Type B pancreatic cell (in vitro differentiated cells): ENCODE measurements at places on chromosomes 16 and 17. TPM values are rescaled to one million over a fixed set of nuclear protein-coding genes. Genes with fewer than 3 reads are reported as not detected.

The CHST5 gene
- total RNA-seq, result 0.60 and 1.9 TPM in 2 replicates

The PRAC1 gene
- 0.88 TPM in 1 of 2 replicates, not detected in the other for total RNA-seq

The FOXC2 gene
- total RNA-seq, result 5.5 and 11.3 TPM in 2 replicates

The KRT39 gene
- 0.70 and 1.0 TPM in 2 replicates for total RNA-seq

The ADAP2 gene
- 1.4 and 2.6 TPM in 2 replicates for total RNA-seq

GRCh38 chr17:52024300-52024870, 134.1 kb downstream of the CA10 start:
- no peaks in the 10 kb centered on the region for H3K4me1 ChIP-seq
- no peak overlapping the region for H3K27ac ChIP-seq
- no peaks in the 10 kb centered on the region for H3K36me3 ChIP-seq
- no peak overlapping the region for H3K4me3 ChIP-seq

- no peak overlapping the region for H3K4me3 ChIP-seq
- H3K4me1 ChIP-seq, result peaks cover 13% of the 10 kb centered on the region
- no peaks in the 10 kb centered on the region for H3K27me3 ChIP-seq
- peak overlapping the region; percentile 17 for H3K27ac ChIP-seq
Observed at GRCh38 chr17:28763804-28764266, 20.0 kb downstream of the TRAF4 start.

- no peaks in the 10 kb centered on the region for H3K36me3 ChIP-seq
- H3K4me1 ChIP-seq, result peaks cover 8% of the 10 kb centered on the region
- DNase-seq, result no peak
- H3K27ac ChIP-seq, result no peak overlapping the region
- peaks cover 16% of the 10 kb centered on the region for H3K27me3 ChIP-seq
- H3K4me3 ChIP-seq, result no peak overlapping the region
Observed at GRCh38 chr16:21227866-21228265, 5.6 kb upstream of the ANKS4B start.

- no peaks in the 10 kb centered on the region for H3K27me3 ChIP-seq
- H3K4me1 ChIP-seq, result peaks cover 7% of the 10 kb centered on the region
- peaks cover 12% of the 10 kb centered on the region for H3K36me3 ChIP-seq
- H3K27ac ChIP-seq, result no peak overlapping the region
Observed at GRCh38 chr17:51154176-51154575, 817 bp downstream of the NME1 start.

DNA sequence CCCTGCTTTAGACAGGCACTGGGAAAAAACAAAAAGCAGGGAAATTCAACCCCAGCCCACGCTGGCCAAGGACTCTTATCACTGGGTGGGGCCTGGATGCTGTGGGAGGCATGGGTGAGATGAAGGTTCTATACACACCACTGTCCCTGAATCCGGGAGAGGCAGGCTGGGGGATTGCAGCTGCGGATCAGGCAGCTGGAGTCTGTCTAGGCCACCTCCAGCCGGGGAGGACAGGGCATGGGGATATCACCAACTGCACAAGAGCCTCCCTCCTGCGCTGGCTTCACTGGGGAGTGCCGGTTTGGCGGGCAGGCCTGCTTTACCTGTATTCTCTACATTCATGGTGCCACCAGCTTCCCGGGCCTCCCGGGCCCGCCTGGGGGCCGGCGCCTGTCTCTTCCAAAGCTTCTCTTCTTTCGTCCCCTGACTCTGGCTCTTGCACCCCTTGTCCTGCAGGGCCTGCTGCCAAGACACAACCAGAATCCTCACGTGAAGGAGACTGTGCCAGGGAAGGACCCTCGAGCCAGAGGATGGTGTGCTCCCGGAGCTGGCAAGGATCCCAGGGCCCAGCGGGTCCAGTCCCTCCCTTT, 13.9 kb downstream of the KIFC3 start:
- peaks cover 6% of the 10 kb centered on the region for H3K4me1 ChIP-seq
- H3K36me3 ChIP-seq, result no peaks in the 10 kb centered on the region
- H3K27ac ChIP-seq, result no peak overlapping the region
- no peak overlapping the region for H3K4me3 ChIP-seq
- no peaks in the 10 kb centered on the region for H3K27me3 ChIP-seq
- DNase-seq, result no peak

DNA sequence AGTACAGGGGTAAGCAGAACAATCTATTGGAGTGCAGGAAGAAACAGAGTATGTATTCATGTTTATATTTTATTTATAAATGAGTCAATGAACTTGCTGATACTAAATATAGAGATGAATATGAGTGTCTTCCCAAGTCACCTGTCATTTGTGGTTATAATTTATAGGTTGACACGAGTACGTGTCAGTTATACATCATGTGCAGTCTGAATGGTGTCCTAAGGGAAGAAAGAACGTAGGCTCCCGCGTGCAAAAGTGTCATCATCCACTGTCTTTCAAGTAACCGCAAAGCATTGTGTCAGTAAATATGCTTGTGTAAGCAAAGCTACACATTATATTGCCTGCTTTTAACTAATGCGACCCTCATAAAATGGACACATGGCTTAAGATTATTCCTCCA, 786.1 kb downstream of the KCNJ2 start:
- no peaks in the 10 kb centered on the region for H3K36me3 ChIP-seq
- DNase-seq, result no peak
- H3K4me3 ChIP-seq, result no peak overlapping the region
- H3K4me1 ChIP-seq, result no peaks in the 10 kb centered on the region
- H3K27ac ChIP-seq, result no peak overlapping the region

GRCh38 chr16:52929478-52930400, 123.0 kb downstream of the CHD9NB start:
- DNase-seq, result no peak
- H3K27ac ChIP-seq, result no peak overlapping the region
- H3K27me3 ChIP-seq, result peaks cover 41% of the 10 kb centered on the region
- no peak overlapping the region for H3K4me3 ChIP-seq

GRCh38 chr16:6375465-6376075, 957.1 kb upstream of the RBFOX1 start:
- H3K36me3 ChIP-seq, result no peaks in the 10 kb centered on the region
- peaks cover 4% of the 10 kb centered on the region for H3K4me1 ChIP-seq
- no peaks in the 10 kb centered on the region for H3K27me3 ChIP-seq
- no peak overlapping the region for H3K27ac ChIP-seq

- DNase-seq, result no peak
- peaks cover 13% of the 10 kb centered on the region for H3K36me3 ChIP-seq
- peak overlapping the region; percentile 10 for H3K27ac ChIP-seq
- H3K27me3 ChIP-seq, result no peaks in the 10 kb centered on the region
- no peak overlapping the region for H3K4me3 ChIP-seq
Observed at GRCh38 chr16:20868890-20869289, 31.3 kb downstream of the DCUN1D3 start.

DNA sequence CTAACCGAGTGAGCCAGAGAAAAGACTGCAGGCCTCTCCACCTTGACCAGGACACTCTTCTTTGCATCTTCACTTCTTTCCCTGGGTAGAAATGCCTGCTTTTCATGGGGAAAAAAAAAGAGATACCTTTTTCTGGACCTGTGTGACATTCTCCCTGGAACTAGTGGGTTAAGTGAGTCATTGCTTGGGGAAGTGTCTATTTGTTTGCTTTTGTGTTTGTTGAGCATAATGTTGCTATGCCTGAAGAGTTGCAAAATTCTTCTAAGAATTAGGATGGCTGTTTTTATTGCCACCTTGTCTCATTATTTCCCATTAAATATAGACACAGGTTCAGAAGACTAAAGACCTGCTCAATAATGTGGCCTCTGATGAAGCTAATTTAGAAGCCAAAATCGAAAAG, 18.8 kb downstream of the CLUAP1 start:
- no peaks in the 10 kb centered on the region for H3K27me3 ChIP-seq
- H3K4me1 ChIP-seq, result peaks cover 9% of the 10 kb centered on the region
- no peak overlapping the region for H3K4me3 ChIP-seq
- H3K36me3 ChIP-seq, result peaks cover 20% of the 10 kb centered on the region
- H3K27ac ChIP-seq, result no peak overlapping the region

- DNase-seq, result no peak
- peak overlapping the region; percentile 63 for H3K4me3 ChIP-seq
- H3K36me3 ChIP-seq, result peaks cover 17% of the 10 kb centered on the region
- no peaks in the 10 kb centered on the region for H3K27me3 ChIP-seq
Observed at GRCh38 chr17:37610971-37611370, 1.8 kb upstream of the SYNRG start.

- H3K27ac ChIP-seq, result no peak overlapping the region
- peaks cover 21% of the 10 kb centered on the region for H3K27me3 ChIP-seq
- peaks cover 38% of the 10 kb centered on the region for H3K4me1 ChIP-seq
- DNase-seq, result no peak
- H3K36me3 ChIP-seq, result peaks cover 3% of the 10 kb centered on the region
Observed at GRCh38 chr17:73640691-73641090, 3.6 kb downstream of the SDK2 start.

DNA sequence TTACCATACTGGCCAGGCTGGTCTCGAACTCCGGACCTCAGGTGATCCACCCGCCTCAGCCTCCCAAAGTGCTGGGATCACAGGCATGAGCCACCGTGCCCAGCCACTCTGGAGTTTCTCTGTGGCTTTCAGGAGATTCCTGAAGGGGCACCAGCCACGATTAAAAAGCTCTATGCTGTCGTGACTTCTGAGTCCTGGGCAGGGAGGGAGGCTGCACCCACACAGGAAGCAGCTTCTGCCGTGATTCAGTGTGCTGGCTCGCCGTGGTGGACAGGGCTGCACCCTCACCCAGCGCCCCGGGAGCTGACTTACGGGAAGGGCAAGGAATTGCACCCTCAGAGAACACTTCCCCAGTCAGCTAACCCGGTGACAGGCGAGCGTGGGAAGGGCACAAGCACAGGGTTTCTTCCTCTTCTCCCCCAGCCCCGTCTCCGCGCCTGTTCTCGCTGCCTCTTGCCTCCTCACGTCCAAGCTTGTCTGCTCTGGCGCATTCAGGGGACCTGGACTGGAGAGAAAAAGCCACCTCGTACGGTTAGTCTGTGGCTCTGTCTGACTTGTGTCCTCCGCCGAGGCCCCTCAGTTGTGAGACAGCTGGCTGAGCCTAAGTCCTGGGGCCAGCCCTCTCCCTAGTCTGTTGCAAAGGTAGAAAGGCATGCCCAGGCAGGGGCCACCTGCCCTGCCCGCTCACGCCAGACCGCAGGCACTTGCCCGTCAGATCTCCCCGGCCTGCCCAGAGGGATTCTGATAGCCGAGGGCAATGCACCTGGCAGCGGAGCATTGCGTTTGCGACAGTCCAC, 145.0 kb downstream of the SEC14L1 start:
- H3K4me3 ChIP-seq, result peak overlapping the region; percentile 75
- no peaks in the 10 kb centered on the region for H3K36me3 ChIP-seq
- H3K27me3 ChIP-seq, result peaks cover 18% of the 10 kb centered on the region
